ENCODE measurements at places on chromosomes 4 and X. TPM values are rescaled to one million over a fixed set of nuclear protein-coding genes. Genes with fewer than 3 reads are reported as not detected.

The WAS gene
- total RNA-seq = under 0.01 TPM

The DDIT4L gene
- 1.0 TPM for total RNA-seq

The NCBP2L gene
- not detected for total RNA-seq

The RHOH gene
- not detected for total RNA-seq

The FRG2 gene
- total RNA-seq = not detected

The MAGEA11 gene
- total RNA-seq = not detected

The ASMT gene
- not detected for total RNA-seq

The XK gene
- total RNA-seq = 0.93 TPM
